ENCODE measurements at places on chromosomes 7 and 10. TPM values are rescaled to one million over a fixed set of nuclear protein-coding genes. Genes with fewer than 3 reads are reported as not detected.

TDRD1 gene
- not detected for polyA plus RNA-seq

GIMAP5 gene
- 7.3 TPM for polyA plus RNA-seq

PKD2L1 gene
- polyA plus RNA-seq: 0.23 TPM

PIK3CG gene
- polyA plus RNA-seq: 2.8 TPM

NPSR1 gene
- polyA plus RNA-seq: not detected

SPDYE2 gene
- 1.9 TPM for polyA plus RNA-seq

DNA sequence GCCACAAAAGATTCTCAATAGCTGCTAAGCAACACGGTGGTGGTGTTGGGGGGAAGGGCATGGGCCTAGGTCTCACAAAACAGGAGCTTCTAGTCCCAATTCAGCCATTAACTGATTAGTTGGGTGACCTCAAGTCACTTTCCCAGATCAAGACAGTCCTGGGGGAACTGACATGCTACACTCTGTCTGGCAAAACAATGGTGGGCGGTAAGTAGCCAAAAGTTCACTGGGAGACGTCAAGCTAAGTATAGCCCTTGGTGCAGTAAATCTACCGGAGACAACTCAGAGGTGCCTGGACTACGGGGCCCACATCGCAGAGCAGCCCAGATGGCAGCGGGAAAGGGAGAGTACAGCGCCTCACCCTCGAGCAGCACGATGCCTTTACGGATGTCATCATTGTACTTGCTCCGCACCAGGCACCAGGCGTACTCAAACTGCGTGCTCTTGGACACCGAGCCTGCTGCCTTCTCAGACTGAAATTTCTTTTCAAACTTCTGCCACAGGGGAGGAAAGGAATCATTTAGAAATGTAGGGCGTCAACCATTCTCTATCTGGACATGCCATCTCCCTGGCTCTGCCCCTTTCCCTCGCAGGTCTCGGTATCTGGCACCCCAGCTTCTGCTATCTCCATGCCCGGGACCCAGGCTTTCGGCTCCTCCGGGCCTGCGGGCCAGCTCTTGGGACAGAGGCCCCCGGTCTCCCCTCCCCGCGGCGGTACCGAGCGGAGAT, 1.1 kb downstream of the FIS1 start:
- no peak for DNase-seq

- no peak for DNase-seq
Observed at GRCh38 chr10:114246679-114247305, 7.7 kb downstream of the VWA2 start.

- no peak for DNase-seq
Observed at GRCh38 chr10:44045020-44045419, 339.9 kb downstream of the CXCL12 start.

GRCh38 chr10:49558190-49558589, 19.3 kb upstream of the ERCC6 start:
- no peak for DNase-seq

DNA sequence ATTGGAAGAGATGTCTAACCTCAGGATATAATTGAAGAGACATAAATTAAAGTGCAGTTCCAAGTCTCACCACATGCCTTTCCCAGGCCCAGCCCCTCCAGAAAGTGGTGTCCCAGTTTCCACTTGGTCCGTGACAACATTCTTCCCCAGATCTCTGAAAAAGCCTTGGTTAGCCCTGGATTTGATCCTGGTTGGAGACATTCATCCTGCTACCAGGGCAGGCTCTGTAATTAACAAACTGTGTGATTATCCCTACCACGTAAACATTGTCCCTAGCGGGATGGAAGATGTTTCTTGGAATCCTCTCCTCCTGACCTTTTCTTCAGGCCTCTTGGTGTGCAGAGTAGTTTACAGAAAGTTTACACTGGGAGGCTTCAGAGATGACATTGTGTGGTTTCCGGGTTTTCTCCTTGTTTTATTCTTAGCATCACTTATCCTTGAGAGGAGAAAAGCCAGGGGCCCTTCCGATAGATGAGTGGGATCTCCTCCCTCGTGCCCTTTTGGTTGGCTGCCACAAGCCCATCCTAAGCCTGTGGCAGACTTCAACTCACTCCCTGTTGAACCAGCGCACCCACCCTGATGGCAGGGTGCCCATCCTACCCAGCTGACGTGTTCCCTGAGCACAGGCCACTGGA, 83.8 kb downstream of the COL13A1 start:
- DNase-seq: no peak

DNA sequence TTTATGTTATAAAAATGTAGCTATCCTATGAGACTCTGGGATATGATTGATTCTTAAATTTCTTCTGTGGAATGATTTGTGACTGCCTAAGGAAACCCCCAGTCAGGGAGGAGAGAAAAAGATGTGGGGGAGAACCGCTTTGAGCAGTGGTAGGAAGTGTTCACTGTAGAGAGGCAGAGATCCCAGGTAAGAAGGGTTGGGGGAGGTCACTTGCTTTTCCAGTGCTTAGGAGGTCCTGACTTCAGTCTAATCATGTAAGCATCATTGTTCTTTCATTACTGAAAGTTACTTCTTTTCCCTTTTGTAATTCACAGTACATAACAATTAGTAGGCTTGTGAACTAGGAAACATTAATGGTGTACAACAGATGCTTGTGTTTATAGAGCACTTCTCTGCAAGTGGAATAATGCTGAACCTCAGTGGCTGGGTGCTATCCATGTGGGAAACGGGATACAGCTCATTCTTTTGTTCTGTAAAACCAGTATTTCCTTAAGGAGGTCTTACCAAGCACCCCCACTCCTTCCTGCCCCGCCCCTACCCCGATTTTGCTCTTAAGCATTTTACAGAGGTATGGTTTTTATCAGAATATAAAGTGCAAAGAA, 165.4 kb downstream of the ST7 start:
- DNase-seq: no peak

DNA sequence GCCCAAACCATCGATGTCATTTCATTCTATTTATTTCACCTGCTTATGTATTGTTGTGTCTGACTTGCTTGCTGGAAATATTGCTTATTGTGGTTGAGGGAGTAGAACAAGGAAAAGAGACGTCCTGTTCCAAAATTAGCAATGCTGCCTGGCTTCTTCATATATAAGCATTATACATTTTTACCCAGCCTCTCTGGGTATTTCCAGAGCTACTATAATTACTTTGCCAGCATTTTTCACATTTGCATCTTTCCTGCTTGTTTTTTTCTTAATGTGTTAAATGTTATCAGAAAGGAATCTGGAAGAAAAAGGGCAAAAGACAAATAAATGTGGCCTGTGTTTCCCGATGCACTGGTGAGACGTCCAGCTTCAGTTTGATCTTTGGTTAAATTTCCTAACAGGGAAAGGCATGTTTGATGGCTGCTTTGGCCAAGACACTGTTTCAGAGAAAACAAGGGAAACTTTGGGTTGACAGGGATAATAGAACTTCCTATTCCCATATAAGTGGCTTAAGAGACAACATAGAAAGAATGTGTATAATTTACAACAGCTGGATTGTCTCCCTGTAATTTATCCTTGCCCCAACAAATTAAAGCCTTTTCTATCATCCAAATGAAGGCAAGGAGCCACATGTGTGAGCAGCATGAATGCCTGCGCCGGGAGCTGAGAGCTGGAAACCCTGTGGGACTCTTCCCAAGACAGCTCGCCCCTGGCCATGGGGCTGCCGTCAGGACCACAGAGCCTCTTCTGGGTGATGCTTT, 671.1 kb upstream of the CELF2 start:
- DNase-seq: no peak

DNA sequence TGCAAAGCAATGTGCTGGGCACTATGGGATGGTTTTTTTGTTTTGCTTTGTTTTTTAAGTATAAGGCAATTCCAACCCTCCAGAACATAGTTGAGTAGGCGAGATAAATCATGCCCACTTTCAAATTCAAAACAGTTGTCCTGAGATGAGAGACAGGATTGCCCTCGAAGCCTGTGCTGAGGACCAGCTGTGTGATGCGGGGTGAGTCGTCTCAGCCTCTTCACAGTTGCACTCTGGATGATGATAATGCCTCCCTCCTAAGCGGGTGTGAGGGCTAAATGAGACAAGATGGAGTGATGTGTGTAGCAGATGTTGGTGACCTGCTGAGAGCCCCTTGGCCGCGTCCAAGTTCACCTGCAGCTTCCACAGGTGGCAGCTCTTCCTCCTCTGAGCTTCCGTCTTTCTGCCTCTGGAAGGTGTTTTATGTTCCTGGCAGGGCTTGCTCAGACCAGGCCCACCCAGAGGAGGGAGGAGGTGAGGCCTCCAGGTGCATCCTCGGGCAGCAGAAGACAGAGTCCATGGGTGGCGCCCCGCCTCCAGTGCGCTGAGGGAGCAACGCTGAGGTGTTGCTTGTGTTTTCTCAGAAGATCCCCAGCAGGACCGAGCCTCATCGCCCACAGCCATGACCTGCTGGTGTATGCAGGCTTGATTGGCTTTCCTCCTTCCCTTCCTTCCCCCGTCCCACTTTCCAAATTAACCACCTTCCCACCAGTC, 30.6 kb downstream of the ECHDC3 start:
- DNase-seq: no peak

DNA sequence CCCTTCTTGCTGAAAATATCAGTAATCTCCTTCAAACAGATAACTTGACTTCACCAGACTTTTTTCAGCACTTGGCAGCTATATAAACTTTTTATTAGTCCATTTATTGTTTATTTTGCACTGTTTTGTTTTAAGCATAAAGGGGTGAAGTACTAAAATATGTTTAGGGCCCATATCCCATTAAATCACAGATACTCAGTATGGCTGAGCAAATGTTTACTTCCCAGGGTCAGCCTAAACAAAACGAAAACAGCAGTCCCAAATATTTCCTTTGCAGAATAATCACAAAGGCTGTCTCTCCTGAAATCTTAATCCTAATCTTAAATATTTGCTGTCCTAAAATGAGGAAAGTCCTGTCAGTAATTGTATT, 649.6 kb downstream of the TNS3 start:
- DNase-seq: no peak

DNA sequence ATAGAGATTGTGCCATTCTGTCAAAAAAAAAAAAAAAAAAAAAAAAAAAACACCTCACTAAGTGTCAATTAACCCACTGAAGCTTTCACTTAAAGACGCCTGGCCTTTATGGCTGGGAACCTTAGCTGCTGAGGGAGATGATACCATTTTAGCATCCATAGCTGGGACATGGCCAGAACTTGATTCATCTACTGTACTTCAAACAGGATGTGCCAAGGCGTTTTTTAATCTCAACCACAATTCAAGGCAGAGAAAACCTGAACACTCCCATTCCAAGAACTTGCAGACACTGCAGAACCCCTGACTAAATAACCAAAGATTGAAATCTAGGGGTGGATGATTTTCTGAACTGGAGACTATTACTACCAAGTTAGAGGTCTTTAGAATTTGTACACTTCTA, 996.6 kb downstream of the SORCS1 start:
- no peak for DNase-seq

- DNase-seq: no peak
Observed at GRCh38 chr7:32643194-32643593, 147.9 kb downstream of the AVL9 start.

- no peak for DNase-seq
Observed at GRCh38 chr7:1666823-1667565, 3.1 kb upstream of the ELFN1 start.

Data from right renal cortex interstitium (tissue), 3 donors.